ENCODE measurements at places on chromosomes 2 and 18.

DNA sequence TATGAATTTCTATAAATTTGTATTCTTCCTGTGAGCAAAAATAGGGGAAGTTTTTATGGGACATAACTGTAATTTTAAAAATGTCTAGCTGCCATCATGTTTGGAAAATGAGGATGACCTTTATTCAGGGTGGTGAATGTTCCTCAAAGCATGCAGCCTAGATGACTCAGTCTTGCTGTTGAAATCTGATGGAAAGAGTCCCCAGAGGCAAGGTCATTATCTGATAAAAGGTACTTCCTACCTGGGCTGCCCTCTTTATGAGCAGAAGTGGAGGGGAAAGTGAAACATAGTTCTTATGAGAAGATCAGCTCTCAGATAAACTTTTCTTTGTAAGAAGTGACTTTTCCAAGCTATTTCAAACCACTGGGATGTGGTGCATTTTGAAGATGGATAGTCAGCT lies 1144.7 kb upstream of the PIK3C3 start:
- no peak for DNase-seq

DNA sequence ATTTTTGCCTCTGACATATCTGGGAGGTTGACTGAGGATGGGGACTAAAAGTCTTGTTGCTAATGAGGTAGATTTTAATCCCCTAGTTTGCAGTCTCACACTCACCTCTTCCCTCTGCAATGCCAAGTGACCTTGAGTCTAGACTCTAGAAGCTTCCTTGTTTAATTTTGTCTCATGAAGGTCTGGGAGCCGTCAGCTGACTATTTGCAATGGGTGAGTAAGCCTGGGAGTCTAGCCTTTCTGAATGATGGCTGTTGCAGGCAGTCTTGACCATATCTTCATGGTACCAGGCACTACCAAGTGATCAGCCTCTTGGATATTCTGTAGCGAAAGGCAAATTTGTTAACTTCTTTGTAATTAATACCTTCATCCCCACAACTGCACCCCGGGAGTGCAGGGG lies 61.2 kb downstream of the ARHGAP15 start:
- DNase-seq, result no peak

DNA sequence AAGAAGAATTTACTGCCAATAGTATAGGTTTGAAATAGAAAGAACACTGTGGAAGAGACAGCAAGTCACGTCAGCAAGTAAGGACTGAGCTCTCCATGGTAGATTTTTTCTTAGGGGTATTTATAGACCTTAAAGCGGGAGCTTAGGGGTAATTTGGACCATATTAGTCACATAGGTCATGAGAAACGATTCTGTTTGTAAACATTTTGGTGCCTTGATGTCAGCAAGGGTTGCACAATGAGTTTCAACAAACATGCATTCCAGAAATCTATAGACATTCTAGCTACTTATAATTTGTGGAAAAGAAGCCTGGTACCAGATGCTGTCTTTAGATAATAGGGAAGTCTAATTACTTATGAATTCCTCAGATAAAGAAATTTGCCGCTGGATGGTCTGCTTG lies 624.7 kb downstream of the TDRD15 start:
- no peak for DNase-seq

DNA sequence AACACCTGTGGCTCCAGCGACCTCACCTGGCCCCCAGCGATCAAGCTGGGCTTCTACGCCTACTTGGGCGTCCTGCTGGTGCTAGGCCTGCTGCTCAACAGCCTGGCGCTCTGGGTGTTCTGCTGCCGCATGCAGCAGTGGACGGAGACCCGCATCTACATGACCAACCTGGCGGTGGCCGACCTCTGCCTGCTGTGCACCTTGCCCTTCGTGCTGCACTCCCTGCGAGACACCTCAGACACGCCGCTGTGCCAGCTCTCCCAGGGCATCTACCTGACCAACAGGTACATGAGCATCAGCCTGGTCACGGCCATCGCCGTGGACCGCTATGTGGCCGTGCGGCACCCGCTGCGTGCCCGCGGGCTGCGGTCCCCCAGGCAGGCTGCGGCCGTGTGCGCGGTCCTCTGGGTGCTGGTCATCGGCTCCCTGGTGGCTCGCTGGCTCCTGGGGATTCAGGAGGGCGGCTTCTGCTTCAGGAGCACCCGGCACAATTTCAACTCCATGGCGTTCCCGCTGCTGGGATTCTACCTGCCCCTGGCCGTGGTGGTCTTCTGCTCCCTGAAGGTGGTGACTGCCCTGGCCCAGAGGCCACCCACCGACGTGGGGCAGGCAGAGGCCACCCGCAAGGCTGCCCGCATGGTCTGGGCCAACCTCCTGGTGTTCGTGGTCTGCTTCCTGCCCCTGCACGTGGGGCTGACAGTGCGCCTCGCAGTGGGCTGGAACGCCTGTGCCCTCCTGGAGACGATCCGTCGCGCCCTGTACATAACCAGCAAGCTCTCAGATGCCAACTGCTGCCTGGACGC lies 4.9 kb downstream of the GPR35 start:
- peak; percentile 44 for DNase-seq

DNA sequence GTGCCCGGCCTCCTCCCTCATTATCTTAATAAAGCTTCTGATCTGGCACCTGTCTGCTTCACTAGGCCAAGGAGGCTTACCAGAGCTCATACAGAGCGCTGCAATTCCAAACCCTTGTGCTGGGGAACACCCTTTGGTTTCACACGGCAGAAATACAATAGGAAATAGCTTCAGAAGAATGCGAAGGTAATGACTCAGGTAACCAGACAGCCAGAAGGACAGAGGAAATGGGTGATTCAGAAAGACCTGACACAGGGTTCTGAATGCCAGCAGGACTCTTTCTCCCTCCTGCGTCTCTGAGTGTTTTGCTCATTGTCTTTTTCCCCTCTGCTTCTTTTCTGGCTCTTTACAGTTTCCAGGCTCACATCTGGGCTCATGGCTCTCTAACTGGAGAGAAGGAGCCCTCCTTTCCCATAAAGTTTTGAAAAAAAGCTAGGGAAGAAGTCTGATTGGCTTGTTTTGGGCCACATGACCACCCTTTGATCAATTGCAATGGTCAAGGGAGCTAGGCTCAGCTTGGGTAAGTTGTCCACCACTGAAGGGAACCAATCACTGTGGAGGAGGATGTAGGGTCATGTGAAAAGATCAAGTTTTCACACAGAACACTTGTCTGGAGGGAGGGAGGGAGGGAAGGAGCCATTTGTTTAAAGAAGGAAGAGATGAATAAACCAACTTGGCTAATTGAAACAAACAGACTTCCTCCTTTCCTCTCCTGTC lies 90.5 kb upstream of the UPP2 start:
- no peak for DNase-seq

All from psoas muscle (tissue), 8 donors.